HT1080 (cell line): ENCODE measurements at places on chromosomes 4 and X.

DNA sequence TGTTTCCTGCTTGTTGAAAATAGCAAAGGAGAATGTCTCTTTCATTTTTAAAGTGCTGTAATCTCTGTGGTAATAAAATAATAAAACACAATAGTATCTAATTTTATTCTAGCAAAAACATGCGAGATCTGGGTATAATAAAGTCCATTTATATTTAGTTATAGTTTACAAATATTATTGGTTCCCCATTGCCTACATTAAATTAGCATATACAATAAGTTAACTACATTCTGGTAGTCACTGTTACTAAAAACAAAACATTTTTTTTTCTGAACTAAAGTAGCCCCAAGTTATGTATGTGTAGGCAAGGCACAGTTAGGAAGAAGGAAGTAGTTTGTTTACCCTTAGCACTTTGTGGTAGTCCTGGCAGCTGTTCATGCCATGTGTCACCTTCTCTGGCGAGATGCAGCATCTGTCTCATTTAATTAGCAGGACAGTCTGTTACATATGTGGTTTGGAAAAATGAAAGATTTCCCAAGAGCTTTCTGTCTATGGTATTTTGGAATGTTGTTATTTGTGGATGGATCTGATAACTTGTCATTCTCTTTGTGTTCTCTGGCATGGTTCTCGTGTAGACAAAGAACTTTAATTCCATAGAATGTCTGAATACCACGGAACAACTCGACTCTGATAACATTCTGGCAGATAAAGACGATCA, 231.3 kb upstream of the PITX2 start:
- peak; percentile 88 for DNase-seq

DNA sequence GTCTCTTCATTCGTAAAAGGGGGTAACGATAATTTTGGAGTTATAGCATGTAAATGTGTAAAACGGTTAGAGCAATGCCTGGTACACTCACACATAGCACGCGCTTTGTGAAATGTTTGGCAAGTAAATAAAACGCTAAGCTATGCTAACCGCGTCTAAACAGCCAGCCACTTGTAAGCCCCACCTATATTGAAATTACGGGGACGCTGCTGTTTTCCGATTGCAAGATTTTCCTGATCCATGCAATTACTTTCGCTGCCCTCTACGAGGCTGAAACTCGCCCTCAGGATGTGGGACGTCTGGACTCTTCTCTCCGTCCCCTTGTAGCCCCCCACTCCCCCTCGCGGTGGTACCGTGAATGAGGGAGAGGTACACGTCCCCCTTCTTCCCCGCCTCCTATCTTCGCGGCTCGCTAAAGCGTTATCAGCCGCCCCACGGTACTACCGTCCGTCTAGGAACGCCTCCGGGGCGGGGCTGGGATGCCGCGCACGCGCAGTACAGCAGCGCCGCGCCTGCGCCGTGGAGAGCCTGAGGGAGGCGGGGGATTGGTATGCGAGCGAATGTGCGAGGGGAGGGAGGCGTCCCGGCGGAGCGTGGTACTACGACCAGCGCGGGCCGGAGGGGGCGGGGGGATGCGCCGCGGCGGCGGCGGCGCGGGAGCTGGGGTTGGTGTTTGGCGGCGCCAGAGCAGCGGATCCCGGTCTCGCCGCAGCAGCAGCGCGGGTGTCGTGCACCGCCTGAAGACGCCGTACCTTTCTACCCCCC, at the start of gene STIM2:
Gene STIM2 (plus strand): TSS at position 685 of the 765 bp plus-strand sequence.
- peak; percentile 94 for DNase-seq

DNA sequence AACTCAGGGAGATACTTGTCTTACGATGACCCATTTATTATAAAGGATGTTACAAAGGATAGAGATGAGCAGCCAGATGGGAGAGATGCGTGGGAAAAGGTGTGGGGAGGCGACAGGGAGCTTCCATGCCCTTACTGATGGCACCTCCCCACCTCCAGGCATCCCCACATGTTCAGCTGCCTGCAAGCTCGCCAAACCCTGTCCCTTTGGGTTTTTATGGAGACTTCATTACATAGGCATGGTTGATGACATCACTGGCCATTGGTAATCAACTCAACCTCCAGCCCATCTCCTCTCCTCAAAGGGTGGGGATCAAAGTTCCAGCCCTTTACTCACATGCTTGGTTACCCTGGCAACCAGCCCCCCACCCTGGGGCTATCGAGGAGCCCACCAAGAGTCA, 29.4 kb upstream of the SLC2A9 start:
- no peak for DNase-seq

GRCh38 chrX:119945481-119945880, 1.9 kb upstream of the NKAP start:
- no peak for DNase-seq

- DNase-seq, result no peak
Measured at GRCh38 chr4:15735536-15735935, 32.7 kb downstream of the BST1 start.

DNA sequence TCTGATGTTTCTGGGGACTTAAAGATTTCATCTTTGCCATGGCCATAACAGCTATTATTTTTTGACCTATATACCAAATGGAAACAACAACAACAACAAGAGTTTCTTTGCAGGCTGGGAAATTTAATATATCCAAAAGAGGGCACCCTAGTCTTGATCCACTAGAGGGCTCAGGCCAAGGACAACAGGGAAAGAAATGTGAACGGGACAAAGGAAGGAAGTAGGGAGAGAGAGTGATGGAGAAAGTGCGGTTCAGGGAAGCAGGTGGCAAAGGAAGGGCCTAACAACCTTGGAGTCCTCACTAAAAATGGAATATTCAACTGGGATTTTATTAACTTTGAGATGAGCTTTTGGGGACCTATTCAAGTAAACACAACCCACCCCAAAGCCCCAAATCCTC, 67.8 kb upstream of the SCML1 start:
- no peak for DNase-seq

DNA sequence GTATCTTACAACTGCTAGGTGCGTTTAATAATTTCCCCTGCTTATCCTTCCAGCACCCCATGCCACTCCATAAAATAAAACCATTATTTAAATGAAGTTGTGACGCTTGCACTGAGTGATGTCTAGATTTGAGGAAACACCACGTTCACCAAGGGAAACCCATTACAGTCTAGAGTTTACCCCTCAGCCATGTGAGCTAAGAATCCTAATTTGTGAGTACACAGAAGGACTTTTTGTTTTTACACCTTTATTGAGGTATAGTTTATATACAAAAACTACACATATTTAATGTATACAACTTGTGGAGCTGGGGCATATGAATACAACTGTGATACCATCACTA, 326.8 kb downstream of the RAPGEF2 start:
- no peak for DNase-seq

- no peak for DNase-seq
Measured at GRCh38 chrX:13763489-13763888, 28.9 kb downstream of the OFD1 start.

DNA sequence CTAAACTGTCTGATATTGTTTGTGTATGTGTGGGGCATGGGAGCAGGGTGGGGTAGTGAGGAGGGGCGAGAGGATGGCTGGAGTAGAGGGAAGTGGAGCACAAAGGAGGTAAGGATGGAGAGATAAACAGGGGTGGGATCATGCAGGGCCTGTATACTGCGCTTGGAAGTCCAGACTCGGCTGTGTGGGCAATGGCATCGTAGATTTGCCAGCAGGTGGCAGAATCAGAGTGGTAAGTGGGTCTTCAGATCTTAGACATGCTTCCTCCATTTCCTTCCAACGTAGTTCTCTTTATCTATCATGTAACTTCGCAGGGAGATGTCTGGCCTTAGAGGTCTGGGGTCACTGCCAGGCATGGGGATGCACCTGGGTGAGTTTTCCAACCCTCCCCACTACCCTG, 155.5 kb downstream of the PDGFRA start:
- peak; percentile 53 for DNase-seq

DNA sequence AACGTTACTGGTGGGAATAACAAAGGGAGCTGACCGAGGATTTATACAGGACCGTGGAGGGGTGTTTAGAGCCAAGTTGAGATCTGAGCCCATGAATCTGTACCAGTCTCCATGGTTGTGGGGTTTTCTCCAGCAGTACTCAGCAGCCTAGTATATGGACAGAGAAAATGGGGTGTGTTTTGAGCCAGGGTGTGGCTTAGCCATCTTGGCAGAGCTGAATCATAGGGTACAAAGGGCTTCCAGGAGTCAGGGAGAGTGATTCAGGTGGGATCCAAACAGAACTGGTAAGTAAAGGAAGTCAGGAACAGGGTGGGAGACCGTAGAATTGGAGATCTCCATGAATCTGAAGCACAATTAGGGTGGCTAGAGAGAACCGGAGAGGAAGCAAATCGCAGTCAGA, 7.4 kb upstream of the HPRT1 start:
- DNase-seq, result no peak

DNA sequence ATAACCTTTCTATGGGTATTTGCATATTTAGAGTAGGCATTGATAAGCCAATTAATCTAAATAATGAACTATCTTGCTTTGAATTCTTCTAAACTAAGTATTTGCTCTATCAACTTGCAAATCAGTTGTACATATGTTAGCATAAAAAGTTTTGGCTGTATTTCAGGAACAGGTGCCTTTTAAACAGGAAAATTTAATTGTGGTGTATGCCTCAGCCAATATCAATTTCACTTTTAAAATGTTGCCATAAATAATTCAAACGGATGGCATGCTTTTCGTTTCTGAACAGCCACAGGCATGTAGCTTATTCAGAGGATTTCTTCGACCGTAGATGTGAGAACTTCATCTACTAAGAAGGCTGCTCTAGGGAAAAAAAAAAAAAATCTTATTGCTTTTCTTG, 99.9 kb downstream of the DCLK2 start:
- DNase-seq, result no peak

DNA sequence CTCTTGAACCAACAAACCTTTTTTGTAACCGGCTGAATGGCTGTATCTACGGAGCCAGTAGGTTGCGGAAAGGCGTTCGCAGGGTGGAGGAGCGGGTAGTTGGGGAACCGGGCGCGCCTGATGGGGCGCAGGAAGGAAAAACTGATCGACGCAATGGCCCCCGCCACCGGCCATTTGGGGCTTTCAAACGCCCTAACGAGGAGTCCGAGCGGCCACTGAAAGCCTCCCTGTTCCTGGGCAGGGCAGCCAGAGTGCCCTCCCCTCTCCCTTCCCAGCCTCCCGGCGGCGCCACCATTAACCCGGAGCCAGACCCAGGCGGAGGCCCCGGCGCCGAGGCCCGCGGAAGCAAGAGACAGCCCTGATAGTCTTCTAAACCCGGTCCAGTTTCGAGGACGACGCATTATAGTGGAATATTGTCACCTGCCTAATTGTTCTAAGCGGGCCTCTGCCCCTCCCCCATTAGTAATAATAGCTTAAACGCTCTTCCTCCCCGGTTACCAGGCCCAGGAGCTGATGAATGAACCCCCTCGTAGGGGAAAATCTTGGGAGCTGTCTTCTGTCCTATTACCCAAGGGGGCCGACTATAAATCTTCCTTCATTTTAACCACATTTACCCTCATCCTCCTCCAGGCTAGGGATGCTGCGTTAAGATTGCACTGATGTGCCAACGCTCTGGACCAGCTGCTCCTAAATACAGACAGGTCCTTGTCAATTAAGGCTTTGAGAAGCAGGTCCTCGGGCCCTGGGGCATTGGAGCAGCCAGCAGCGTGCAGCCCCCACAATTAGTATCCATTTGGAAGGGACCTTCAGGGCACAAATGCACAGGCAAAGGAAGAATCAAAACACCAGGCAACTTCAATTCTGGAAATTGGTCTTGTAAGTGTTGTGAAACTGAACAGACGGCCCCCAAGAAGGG, 61.6 kb upstream of the TMEM33 start:
- DNase-seq, result no peak

- DNase-seq, result peak; percentile 18
Measured at GRCh38 chr4:25900310-25900709, 13.7 kb upstream of the SMIM20 start.

- no peak for DNase-seq
Measured at GRCh38 chr4:150098214-150098613, 20.0 kb downstream of the DCLK2 start.

DNA sequence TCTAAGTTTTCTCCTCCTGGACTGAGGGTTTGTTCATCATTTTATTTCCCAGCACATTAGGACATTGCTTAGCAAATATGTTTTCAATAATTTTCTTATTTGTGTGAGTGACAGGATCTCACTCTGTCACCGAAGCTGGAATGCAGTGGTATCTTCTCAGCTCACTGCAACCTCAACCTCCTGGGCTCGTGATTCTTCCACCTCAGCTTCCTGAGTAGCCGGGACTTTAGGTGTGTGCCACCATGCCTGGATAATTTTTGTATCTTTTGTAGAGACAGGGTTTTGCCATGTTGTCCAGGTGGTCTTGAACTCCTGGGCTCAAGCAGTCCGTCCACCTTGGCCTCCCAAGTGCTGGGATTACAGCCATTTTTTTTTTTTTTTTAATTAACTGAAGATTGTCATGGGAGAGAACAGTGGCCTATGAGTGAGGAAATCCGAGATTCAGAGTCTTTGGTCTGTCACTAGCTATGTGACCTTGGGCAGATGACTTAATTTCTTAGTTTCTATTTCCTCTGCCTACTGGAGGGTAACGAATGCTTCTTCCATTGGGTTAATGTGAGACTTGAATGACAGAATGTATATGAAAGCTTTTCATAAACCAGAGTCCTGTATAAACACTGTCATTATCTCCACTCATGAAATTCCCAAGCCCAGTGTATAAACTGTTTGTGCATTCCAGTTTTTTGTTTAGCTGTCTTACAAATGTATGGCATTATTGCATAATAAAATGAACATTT, 23.9 kb downstream of the MOB1B start:
- DNase-seq, result no peak

GRCh38 chr4:101667348-101667747, 123.2 kb upstream of the BANK1 start:
- DNase-seq, result peak; percentile 9

GRCh38 chr4:165383591-165384073, 4.8 kb downstream of the CPE start:
- no peak for DNase-seq

GRCh38 chr4:27819246-27819645, 958.6 kb downstream of the STIM2 start:
- no peak for DNase-seq

- no peak for DNase-seq
Measured at GRCh38 chrX:133645256-133645655, 230.0 kb upstream of the GPC4 start.

DNA sequence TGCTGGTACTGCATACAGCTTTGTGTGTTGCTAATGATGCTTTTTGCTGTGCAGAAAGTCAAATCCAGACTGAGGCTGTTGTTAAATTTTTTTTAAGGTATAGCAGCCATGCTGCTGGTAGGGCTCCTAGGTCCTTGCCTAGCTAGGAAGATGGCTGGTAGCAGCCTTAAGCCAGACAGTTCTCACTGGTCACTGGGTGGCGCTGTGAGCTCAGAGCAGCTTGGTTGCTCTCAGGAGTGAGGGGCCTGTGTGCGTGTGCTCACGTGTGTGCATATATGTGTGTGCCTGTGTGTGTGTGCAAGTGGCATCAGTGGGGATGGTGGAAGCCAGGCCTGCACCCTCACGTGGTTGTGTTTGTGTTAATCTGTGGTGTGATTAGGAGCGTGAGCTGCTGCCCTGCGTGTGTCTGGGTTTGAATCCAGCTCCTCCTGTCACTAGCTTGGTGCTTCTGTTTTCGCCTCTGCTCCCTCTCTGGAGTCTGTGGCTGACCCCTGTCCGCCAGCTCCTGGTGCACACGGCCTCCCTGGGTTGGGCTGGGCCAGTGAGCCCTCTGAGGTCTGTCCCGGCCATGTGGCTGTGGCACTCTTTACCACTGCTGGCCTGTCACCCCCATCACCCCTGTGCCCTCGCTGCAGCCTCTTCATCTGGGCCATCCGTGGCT, 46.1 kb downstream of the SORCS2 start:
- DNase-seq, result no peak

- DNase-seq, result no peak
Measured at GRCh38 chrX:24607616-24608015, 39.5 kb downstream of the PCYT1B start.

- peak; percentile 86 for DNase-seq
Measured at GRCh38 chr4:169253904-169254303, 16.9 kb downstream of the SH3RF1 start.
